ENCODE measurements at places on chromosomes 7 and 10.

GRCh38 chr7:79453558-79454360, at the start of gene MAGI2:
Gene MAGI2, minus strand, starts transcription at chr7:79453667. Its CDS starts 347 bp downstream, at chr7:79453320.
- DNase-seq, result peak; percentile 60

DNA sequence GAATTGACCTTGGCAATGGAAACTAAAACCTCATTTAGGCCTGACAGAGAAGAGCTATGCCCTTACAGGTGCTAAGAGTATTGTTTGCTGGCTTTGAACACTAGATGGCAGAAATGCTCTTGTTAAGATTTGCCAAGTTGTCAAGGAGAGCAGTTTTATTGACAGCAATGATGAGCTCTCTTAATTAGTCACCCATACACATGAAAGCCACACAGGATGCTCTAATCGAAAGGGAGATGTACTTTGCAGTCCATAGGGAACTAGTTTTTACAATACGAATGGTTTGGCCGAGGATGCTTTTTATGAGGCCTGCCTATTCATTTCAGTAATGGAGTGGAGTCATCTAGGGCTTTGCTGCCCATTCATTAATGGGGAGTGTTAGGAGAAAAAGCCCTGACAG, 45.4 kb upstream of the MBL2 start:
- no peak for DNase-seq

DNA sequence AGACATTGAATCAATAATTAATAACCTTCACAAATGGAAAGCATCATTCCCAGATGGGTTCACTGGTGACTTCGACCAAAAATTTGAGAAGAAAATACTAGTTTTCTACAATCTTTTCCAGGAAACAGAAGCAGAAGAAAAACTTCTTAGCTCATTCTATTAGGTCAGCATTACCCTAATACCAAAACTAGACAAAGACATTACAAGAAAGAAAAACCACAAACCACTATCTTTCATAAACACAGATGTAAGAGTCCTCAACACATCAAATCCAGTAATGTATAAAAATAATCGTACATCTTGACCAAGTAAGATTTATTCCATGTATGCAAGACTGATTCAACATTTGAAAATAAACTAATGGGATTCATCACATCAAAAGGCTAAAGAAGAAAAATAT, 64.0 kb upstream of the CDK1 start:
- DNase-seq, result no peak

DNA sequence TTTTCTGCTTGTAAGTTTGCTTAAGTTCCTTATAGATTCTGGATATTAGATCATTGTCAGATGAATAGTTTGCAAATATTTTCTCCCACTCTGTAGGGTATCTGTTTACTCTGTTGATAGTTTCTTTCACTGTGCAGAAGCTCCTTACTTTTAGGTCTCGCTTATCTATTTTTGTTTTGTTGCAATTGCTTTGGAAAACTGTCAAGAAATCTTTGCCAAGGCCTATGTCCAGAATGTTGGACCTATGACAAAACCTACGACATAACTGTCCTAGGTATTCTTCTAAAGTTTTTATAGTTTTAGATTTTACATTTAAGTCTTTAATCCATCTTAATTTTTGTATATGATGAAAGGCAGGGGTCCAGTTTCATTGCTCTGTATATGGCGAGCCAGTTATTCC, 27.4 kb downstream of the COA1 start:
- DNase-seq, result no peak

GRCh38 chr10:88194041-88194887, 330.8 kb downstream of the PTEN start:
- DNase-seq, result no peak

- DNase-seq, result peak; percentile 72
Observed at GRCh38 chr10:100817268-100817839, 72.0 kb downstream of the PAX2 start.

DNA sequence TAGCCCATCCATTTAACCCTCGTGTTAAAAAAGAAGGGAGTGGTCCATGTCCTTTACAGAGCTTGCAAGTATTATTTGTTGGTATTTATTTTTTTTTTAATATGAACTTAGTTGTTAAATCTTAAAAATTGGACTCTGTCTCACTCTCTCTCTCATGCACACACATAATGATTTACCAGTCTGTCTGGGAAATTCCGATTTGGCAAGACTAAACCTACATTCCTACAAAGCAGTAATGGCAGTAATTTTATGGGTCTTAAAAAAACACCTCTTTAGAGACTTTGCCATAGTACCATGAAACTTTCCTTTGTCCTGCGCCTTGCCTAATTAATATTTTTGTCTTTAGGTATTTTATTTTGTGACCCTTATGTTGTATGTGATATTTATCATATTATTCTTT, 239.5 kb upstream of the PPP1R3A start:
- DNase-seq, result no peak

- no peak for DNase-seq
Observed at GRCh38 chr7:99210265-99210970, 2.5 kb upstream of the KPNA7 start.

DNA sequence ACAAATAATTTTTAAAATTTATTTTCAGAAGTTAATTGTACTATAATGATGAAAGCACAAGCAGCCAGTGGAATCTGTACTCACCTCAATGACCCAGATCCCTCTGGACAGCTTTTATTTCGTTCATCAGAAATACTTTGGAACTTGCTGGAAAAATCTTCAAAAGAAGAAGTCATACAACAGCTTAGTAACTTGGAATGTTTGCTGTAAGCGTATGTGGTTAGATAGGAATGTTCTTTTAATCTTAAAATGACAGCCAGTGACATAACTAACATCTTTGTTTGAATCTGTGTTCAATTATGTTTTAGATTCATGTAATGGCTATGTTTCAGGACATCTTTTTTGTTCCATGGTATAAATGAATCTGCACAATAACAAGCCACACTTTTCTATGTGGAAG, 26.8 kb downstream of the CFAP69 start:
- DNase-seq, result no peak

GRCh38 chr7:6107924-6108323, 76.7 kb downstream of the ANKRD61 start:
- no peak for DNase-seq

DNA sequence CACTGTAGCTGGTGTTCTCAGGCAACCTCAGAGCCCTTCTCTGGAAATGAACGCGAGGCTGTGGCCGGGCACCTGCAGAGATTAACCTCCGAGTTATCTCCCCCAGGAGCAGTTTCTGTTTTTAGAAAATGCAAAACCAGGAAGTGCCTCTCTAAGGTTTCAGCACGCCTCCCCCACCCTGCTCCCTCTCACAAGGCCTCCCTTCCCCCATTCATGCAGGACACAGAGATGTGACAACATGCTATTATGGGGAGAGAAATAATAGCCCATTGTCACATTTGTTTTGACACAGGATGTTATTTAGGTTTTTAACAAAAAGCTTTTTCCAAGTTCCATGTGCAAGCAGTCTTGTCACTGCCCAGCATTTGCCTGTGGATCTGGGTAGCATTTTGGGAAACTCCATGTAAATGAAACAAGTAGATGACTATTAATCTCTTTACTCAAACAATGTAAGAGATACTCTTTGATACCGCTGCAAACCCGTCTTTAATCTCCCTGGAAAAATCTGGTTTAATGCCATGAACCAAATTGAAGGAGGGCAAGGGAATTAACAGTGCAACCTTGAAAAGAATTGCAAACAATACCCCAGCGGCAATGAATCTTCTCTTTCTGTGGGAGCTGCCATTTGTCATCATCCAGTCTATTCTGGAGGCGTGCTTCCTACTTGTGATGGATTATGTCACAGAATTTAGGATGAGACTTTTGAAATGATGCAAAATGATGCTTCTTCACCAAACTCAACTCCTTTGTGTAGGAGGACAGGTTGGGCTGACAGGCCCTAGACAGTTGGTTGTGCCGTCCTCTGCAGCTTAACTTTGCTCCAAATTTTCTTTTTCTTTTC, 86.5 kb upstream of the NMT2 start:
- peak; percentile 41 for DNase-seq

GRCh38 chr7:156949541-156950380, at the start of gene NOM1:
Gene NOM1, plus strand, starts transcription at chr7:156949712. Its CDS starts 26 bp downstream, at chr7:156949738.
- peak; percentile 88 for DNase-seq

- no peak for DNase-seq
Observed at GRCh38 chr7:40870108-40870507, 735.3 kb downstream of the SUGCT start.

- no peak for DNase-seq
Observed at GRCh38 chr7:20964281-20964918, 177.7 kb upstream of the SP8 start.

DNA sequence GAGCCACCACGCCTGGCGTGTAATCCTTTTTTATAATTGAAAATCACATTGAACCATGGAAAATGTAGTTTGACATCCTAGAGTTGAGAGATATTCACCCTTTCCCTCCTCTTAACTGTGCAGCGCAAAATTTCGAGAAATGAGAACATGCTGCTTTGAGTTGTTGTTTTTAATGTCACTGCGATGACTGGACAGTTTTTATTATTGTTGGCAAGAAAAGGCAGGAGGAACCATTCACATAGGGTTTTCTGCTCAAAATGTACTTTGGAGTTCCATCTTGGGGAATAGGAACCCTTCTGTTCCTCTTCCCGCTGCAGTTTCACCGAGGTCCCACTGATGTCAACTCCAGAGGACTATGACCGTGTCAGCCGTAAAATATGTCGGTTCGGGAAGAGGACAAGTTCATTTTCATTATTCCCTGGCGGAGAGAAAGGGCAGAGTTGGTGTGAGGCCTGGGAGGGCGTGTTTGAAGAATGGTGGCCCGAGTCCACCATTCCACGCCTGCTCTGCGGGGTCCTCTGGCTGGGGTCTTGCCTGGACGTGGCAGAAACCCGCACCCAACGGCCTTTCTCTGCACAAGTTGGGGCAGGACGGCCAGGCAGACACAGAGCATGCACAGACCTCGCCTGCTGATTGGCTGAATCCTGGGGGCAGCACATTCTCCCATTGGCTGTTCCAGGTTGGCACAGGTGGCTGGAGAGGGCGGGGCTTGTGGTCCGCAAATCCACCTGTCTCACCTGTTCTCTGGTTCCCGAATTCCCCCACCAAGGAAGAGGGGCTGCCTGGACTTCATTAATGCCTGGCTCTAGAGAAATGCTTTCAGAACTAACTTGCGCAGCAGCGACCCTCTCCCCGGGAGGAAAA, 105.1 kb upstream of the TCF7L2 start:
- DNase-seq, result no peak

GRCh38 chr10:76871697-76872295, 765.8 kb downstream of the KCNMA1 start:
- DNase-seq, result no peak

DNA sequence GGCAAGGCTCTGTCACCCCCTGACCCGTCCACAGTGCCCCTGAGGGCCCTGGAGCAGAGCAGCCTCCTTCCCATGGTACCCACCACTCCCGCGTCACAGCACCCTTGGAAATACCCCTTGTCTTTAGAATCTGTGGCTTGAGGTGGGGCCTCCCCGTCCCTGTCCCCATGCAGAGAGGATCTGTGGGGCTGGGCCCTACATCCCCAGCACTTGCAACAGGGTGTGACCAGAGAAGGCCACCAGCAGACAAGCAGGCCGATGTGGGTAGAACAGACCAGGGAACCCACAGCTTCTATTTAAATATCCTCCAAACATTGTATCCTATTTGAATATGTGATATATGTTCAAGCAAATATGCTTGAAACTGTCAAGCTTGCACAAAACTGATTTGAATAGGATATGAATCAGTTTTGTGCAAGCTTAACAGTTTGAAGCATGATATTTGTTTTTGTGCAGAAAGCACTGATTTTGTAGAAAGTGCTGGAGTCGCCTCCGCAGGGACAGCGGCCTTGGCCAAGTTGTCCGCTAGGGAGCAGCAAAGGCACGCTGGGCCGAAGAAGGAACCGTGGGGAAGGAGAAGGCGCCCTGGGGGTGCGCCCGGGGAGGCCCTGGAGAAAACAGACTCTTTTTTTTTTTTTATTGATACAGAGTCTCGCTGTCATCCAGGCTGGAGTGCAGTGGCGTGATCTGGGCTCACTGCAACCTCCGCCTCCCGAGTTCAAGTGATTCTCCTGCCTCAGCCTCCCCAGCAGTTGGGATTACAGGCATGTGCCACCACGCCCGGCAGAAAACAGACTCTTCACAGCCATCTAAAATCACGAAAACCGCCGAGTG, 2.2 kb downstream of the CFAP46 start:
- peak; percentile 77 for DNase-seq

DNA sequence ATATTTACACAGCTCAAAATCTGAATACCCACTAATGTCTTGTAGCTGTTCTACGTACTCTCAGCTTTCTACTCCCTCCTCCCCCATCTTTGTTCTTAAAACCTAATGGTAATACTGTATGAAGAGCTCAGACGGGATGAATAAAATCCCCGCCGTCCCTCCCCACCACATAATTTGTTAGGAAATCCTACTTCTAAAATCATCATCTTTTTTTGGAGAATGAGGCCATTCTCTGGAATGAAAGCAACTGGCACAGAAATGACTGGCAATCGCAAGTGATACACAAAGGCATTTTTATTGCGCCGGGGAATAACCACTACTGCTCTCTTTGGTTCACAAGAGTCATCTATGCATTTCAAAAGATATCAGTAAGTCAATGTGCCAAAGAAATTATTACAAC, 27.3 kb downstream of the SLC35B4 start:
- DNase-seq, result no peak

DNA sequence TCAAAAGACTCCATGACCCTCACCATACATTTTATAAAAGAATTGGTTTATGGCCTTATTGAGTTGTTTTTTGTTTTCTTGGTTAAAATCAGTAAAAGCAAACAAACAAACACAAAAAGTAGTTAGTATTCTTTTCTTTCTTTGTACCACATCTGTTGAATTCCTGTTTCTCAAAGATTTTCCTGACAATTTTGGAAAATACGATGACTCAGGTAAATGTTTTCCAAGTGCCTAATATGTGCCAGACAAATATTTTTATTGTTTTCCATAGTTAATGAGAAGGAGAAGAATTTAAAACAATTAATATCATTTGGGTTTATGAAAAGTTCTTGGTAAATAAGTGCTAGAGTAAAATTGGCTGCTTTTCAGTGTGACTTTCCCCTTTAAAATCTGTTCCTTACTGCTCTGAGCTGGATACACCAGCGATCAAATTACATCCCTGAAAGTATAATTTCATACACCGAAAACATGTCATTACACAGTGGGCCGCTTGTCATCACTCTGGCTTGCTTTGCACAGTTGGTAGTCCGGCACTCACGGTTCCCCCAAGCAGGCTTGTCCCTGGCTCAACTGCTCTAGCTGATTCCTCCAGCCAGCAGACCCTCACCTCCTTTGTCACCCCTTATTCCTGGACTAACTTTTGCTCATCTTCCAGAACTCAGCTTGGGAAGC, 80.5 kb downstream of the TBXAS1 start:
- DNase-seq, result no peak

- DNase-seq, result no peak
Observed at GRCh38 chr10:75717126-75717916, 285.9 kb downstream of the LRMDA start.

Data from WTC11 (cell line).